ENCODE measurements at places on chromosomes 6 and 20. TPM values are rescaled to one million over a fixed set of nuclear protein-coding genes. Genes with fewer than 3 reads are reported as not detected.
A peak's percentile ranks its signal among the peaks of the same experiment; 100 is the strongest.

Gene C20orf141
- not detected for total RNA-seq

Gene DYNLRB1
- 103 TPM for total RNA-seq

Gene ADAT2
- total RNA-seq = 4.0 TPM

Gene TFAP2A
- total RNA-seq = 11.6 TPM

Gene PTPRT
- total RNA-seq = not detected

Gene HLA-DOA
- 0.68 TPM for total RNA-seq

Gene GHRH
- total RNA-seq = not detected

Gene GNMT
- not detected for total RNA-seq

GRCh38 chr6:36642913-36643817 is 35.3 kb upstream of the CDKN1A start:
- no peak for DNase-seq
- H3K36me3 ChIP-seq = no peaks in the 10 kb centered on the region
- peaks cover 20% of the 10 kb centered on the region for H3K4me1 ChIP-seq
- no peaks in the 10 kb centered on the region for H3K27me3 ChIP-seq
- H3K4me3 ChIP-seq = no peak overlapping the region

GRCh38 chr6:132391391-132392269 is 9.6 kb downstream of the MOXD1 start:
- H3K4me1 ChIP-seq = peaks cover 3% of the 10 kb centered on the region
- peak overlapping the region; percentile 23 for H3K4me3 ChIP-seq
- peak; percentile 2 for DNase-seq
- no peak overlapping the region for H3K27ac ChIP-seq
- H3K36me3 ChIP-seq = no peaks in the 10 kb centered on the region
- H3K27me3 ChIP-seq = no peaks in the 10 kb centered on the region

GRCh38 chr6:22751223-22751622 is 181.9 kb downstream of the HDGFL1 start:
- DNase-seq = no peak
- no peaks in the 10 kb centered on the region for H3K27me3 ChIP-seq
- no peak overlapping the region for H3K4me3 ChIP-seq
- H3K36me3 ChIP-seq = no peaks in the 10 kb centered on the region
- H3K27ac ChIP-seq = no peak overlapping the region
- no peaks in the 10 kb centered on the region for H3K4me1 ChIP-seq

- peak overlapping the region; percentile 71 for H3K27ac ChIP-seq
- peaks cover 34% of the 10 kb centered on the region for H3K4me1 ChIP-seq
- DNase-seq = no peak
Observed at GRCh38 chr6:42295181-42295580, 77.5 kb upstream of the MRPS10 start.

DNA sequence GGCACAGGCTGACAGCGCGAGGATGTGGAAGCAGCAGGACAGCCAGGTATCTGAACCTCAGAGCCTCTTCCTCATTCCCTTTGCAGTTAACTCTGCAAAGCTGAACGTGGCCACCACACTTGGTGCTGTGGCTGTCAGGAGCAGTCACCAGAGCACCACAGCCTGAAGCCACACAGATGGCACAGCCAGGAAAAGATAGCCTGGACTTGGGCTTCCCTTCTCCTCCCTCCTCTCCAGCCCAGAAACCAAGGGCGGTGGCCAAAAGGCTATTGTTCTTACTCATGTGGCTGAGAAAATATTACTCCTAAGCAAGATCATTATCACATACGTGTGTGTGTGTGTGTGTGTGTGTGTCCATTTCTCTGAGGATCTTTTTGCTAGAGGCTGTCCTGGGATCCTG is 39.8 kb downstream of the CD164 start:
- peaks cover 10% of the 10 kb centered on the region for H3K4me1 ChIP-seq

- no peak for DNase-seq
- no peaks in the 10 kb centered on the region for H3K36me3 ChIP-seq
- H3K4me3 ChIP-seq = no peak overlapping the region
- no peaks in the 10 kb centered on the region for H3K4me1 ChIP-seq
Observed at GRCh38 chr6:129817332-129817731, 43.8 kb downstream of the TMEM244 start.

DNA sequence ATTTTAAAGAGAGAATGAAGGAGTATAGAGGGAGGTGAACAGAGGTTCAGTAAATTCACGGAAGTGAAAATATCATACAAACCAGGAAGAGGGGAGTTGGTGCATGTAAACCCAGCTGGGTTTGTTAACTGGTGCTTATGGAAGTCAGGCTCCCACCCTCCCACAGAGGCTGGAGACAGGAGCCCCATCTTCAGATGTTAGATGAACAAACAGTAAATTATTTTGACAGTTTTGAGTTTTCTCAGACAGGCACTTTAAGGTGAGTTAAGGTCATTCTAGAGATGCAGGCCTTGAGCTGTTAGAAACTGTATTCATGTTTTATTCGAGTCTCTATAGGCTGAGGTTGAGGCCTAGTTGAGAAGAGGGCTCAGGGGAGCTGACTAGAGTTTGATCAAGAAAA is 41.8 kb upstream of the FUCA2 start:
- no peak overlapping the region for H3K4me3 ChIP-seq
- H3K27ac ChIP-seq = no peak overlapping the region
- no peaks in the 10 kb centered on the region for H3K27me3 ChIP-seq
- no peak for DNase-seq
- H3K36me3 ChIP-seq = no peaks in the 10 kb centered on the region
- H3K4me1 ChIP-seq = peaks cover 4% of the 10 kb centered on the region

DNA sequence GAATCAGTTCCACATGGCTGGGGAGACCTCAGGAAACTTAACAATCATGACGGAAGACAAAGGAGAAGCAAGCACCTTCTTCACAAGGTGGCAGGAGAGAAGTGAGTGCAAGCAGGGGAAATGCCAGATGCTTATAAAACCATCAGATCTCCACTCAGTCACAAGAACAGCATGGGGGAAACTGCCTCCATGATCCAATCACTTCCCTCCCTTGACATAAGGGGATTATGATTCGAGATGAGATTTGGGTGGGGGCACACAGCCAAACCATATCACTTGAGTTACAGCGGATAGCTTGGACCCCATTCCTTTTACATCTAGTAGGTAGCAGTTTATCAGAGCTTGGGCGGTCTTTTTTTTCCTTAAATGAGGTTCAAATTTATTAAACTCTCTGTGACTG is 19.1 kb downstream of the AFDN start:
- DNase-seq = no peak
- no peaks in the 10 kb centered on the region for H3K27me3 ChIP-seq
- no peaks in the 10 kb centered on the region for H3K36me3 ChIP-seq
- H3K4me3 ChIP-seq = no peak overlapping the region
- no peak overlapping the region for H3K27ac ChIP-seq

- no peaks in the 10 kb centered on the region for H3K27me3 ChIP-seq
- H3K36me3 ChIP-seq = no peaks in the 10 kb centered on the region
- DNase-seq = no peak
- H3K4me1 ChIP-seq = peaks cover 7% of the 10 kb centered on the region
- no peak overlapping the region for H3K27ac ChIP-seq
Observed at GRCh38 chr6:2861060-2861821, 19.6 kb upstream of the SERPINB1 start.

GRCh38 chr6:70956451-70957283 is at the start of gene B3GAT2:
TSS of gene B3GAT2 (minus strand) at chr6:70957060. CDS start at chr6:70956429, 631 bp downstream.
- no peak within 1 kb of the TSS for H3K27ac ChIP-seq
- H3K4me1 ChIP-seq = peaks cover 18% of the 10 kb centered on the region
- DNase-seq = no peak
- H3K4me3 ChIP-seq = peak within 1 kb of the TSS; percentile 29
- H3K36me3 ChIP-seq = no peaks in the 10 kb centered on the region

DNA sequence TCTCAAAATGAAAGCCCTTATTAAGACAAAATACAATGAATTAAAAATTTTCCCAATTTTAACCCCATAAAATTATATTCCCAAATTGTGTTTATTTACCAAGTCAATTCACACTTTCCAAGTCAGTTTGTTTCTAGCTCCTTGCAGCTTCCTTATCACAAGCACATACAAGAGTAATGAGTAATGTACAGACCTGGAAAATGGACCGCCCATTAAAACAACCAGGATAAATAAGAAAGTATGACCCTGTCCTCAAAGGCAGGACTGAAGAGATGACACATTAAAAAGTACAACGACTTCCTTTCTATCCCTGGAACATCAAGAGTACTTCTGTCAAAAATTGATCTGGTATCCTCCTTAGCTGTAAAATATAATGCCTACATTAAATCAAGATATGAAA is 47.1 kb upstream of the TMX4 start:
- H3K4me3 ChIP-seq = no peak overlapping the region
- H3K36me3 ChIP-seq = no peaks in the 10 kb centered on the region
- no peaks in the 10 kb centered on the region for H3K4me1 ChIP-seq
- no peak for DNase-seq
- no peak overlapping the region for H3K27ac ChIP-seq

- no peak overlapping the region for H3K4me3 ChIP-seq
- H3K27me3 ChIP-seq = no peaks in the 10 kb centered on the region
- no peak overlapping the region for H3K27ac ChIP-seq
- no peaks in the 10 kb centered on the region for H3K4me1 ChIP-seq
Observed at GRCh38 chr6:123940551-123940950, 136.9 kb downstream of the NKAIN2 start.

- H3K36me3 ChIP-seq = no peaks in the 10 kb centered on the region
Observed at GRCh38 chr6:42441697-42442081, 10.0 kb downstream of the TRERF1 start.

DNA sequence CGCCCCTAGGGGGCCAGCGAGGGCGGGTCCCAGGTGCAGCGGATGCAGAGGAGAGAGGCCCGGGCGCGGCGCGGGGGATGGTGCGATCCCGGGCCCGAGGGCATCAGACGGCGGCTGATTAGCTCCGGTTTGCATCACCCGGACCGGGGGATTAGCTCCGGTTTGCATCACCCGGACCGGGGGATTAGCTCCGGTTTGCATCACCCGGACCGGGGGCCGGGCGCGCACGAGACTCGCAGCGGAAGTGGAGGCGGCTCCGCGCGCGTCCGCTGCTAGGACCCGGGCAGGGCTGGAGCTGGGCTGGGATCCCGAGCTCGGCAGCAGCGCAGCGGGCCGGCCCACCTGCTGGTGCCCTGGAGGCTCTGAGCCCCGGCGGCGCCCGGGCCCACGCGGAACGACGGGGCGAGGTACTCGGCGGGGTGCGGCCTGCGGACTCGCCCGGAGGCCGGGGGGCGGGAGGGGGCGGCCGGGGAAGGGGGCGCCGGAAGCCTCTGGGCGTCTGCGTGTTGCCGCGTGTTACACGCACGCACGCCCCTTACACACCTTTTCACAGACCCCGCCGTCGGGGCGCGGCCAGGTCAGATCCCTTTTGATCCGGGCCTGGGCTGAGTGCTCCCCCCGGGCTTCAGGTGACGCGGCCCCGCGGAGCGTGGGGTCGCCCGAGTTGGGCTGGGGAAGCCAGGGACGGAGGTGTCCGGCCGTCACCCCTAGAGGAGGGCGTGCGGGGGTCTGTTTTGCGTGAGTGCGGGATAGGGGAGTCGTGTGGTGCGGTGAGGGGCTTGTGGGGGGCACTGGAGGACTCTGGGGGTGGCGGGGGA is 412 bp downstream of the TRIB3 start:
- DNase-seq = no peak
- H3K4me1 ChIP-seq = peaks cover 55% of the 10 kb centered on the region
- peak overlapping the region; percentile 82 for H3K27ac ChIP-seq
- H3K36me3 ChIP-seq = no peaks in the 10 kb centered on the region
- no peaks in the 10 kb centered on the region for H3K27me3 ChIP-seq

- DNase-seq = no peak
- H3K4me3 ChIP-seq = no peak overlapping the region
- H3K27me3 ChIP-seq = no peaks in the 10 kb centered on the region
- no peaks in the 10 kb centered on the region for H3K36me3 ChIP-seq
- H3K4me1 ChIP-seq = no peaks in the 10 kb centered on the region
- H3K27ac ChIP-seq = no peak overlapping the region
Observed at GRCh38 chr6:56406276-56407269, 159.2 kb upstream of the COL21A1 start.

DNA sequence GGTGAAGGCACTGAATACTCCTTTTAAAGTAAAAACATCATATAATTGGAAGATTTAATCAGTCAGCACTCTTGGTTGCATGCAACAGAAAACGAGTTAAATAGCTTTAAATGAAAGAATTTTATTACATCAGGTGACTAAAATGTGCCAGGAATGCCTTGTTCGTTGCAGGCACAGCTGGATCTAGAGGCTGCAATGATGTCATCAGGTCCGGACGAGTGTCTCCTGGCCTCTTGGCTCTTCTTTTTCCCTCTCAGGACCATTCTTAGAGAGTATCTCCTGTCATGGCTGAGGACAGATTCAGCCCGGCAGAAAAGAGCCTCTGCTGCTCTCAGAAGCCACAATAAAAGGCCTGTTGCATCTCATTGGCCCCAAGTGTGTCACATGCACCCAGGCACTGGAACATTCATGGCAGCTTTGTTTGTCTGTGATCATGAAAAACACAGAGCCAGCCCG is 510.7 kb upstream of the SULF2 start:
- H3K4me3 ChIP-seq = no peak overlapping the region
- DNase-seq = no peak
- H3K27me3 ChIP-seq = no peaks in the 10 kb centered on the region
- H3K27ac ChIP-seq = no peak overlapping the region
- H3K36me3 ChIP-seq = no peaks in the 10 kb centered on the region

DNA sequence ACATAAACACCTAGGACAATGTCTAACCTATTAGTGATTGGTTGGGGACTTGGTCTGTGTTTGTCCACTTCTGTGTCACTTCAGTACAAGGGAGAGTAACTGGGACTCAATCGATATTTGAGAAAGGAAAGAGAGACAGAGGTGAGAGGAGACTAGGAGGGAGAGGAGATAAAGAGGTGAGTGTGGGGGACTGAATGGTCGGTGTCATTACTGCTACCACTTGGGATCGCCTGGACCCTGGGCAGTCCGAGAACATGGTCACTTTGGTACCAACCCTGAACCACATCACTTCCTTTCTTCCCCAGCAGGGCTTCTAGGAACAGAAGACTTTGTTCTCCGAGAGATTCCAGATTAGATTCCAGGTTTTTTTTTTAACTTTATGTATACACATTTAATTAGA is 63.7 kb downstream of the GPR6 start:
- DNase-seq = no peak
- no peak overlapping the region for H3K4me3 ChIP-seq
- peaks cover 14% of the 10 kb centered on the region for H3K4me1 ChIP-seq
- no peaks in the 10 kb centered on the region for H3K27me3 ChIP-seq
- H3K36me3 ChIP-seq = no peaks in the 10 kb centered on the region
- H3K27ac ChIP-seq = no peak overlapping the region

- no peak for DNase-seq
- no peak overlapping the region for H3K4me3 ChIP-seq
- H3K4me1 ChIP-seq = no peaks in the 10 kb centered on the region
- H3K27me3 ChIP-seq = no peaks in the 10 kb centered on the region
Observed at GRCh38 chr20:38812709-38813573, 7.4 kb downstream of the PPP1R16B start.

DNA sequence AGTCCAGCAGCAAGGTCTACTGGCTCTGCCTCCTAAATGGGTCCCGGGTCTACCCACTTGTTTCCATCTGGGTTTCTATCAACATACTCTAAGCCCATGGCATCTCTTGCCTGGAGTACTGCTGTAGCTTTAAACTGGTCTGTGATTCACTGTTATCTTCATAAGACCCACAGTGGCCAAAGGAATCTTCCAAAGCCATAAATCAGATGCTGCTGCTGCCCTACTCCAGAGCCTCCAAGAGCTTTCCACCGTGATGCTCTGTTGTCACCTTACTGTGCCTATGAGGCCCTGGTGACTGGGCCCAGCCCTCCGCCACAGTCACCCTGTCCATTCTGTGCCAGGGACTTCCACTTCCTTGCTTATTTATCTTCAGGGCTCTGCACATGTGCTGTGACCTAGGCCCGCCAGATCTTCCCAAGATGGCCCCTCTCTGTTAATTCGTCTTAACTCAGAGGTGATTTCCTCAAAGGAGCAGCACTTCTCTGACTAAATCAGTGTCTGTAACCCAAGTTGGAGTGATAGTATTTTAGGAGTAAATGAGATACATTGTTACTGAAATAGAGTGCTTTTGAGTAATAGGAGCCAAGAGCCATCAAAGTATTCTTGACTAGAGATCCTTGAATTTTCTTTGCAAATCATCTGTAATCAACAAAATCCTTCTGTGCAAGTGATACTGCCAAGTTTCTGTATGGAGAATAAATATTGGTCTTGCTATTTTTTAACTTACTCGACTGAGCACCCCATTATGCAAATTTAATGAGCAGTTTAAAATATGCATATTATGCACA is 102.5 kb downstream of the PPP1R14C start:
- H3K4me1 ChIP-seq = peaks cover 2% of the 10 kb centered on the region
- H3K27ac ChIP-seq = no peak overlapping the region
